ENCODE measurements at places on chromosomes 3 and 15.

- DNase-seq: no peak
Observed at GRCh38 chr3:192858849-192859585, 58.6 kb downstream of the MB21D2 start.

GRCh38 chr15:65085990-65086679, 9.6 kb downstream of the KBTBD13 start:
- DNase-seq: peak; percentile 66

- peak; percentile 72 for DNase-seq
Observed at GRCh38 chr3:69294014-69294766, 91.7 kb downstream of the FRMD4B start.

DNA sequence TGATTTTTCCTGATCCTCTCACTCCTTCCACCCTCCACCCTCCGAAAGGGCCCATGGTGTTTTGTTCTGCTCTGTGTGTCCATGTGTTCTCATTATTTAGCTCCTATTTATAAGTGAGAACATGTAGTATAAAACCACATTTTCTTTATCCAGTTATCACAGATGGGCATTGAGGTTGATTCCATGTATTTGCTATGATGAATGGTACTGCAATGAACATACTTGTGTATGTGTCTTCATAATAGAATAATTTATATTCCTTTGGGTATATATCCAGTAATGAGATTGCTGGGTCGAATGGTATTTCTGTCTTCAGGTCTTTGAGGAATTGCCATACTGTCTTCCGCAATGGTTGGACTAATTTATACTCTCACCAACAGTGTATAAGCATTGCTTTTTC, 126.0 kb downstream of the IMPG2 start:
- no peak for DNase-seq

DNA sequence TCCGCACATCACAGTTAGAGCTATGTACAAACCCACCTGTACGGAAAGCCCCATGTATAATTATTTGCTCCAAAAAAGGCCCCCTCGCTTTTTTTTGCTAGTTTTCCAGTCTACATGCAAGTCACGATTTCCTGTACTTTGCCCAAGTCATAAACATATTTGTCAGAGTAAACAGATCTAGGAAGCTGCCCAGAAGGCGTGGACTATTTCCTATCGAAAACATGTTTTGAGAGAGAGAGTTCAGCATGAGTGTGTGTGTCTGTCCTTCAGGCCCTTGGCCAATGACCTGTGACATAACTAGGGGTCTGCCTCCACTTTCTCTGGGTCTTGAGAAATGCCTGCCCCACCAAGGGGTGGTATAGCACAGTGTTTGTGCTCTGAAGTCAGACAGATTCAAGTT, 72.7 kb upstream of the HACD2 start:
- no peak for DNase-seq

DNA sequence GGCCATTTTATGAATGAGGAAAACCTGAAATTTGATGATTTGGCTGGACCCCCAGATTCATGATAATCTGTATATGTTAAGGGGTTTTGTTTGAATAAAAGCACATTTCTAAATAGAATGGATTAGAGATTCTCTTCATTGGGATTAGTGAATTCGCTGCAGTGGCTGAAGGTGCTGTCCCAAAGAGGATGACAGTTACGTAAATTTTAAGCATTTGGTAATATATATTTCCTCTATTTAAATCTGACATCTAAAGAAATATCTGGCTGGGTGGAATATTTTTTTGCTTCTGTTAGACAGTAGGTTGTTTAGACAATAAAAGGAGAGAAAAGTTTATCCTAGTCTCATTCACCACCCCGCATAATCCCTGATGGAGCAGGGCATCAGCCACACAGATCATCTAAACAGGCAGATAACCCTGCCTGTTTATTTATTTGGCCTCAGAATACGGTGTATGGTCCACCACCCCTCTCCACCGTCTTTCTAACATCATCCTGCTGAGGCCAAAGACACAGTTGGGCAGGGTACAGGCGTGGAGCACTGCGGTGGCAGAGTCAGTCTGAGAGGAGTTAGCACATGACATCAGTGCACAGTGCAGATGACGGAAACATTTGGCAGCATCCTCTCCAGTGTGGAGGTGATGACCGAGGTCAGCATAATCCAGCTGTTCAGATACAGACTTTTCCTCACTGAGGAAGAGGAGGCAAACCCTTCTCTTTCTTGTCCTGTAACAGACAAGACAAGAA, 20.4 kb upstream of the NFKBIZ start:
- peak; percentile 33 for DNase-seq

GRCh38 chr3:101567528-101568317, 6.1 kb downstream of the TRMT10C start:
- no peak for DNase-seq

DNA sequence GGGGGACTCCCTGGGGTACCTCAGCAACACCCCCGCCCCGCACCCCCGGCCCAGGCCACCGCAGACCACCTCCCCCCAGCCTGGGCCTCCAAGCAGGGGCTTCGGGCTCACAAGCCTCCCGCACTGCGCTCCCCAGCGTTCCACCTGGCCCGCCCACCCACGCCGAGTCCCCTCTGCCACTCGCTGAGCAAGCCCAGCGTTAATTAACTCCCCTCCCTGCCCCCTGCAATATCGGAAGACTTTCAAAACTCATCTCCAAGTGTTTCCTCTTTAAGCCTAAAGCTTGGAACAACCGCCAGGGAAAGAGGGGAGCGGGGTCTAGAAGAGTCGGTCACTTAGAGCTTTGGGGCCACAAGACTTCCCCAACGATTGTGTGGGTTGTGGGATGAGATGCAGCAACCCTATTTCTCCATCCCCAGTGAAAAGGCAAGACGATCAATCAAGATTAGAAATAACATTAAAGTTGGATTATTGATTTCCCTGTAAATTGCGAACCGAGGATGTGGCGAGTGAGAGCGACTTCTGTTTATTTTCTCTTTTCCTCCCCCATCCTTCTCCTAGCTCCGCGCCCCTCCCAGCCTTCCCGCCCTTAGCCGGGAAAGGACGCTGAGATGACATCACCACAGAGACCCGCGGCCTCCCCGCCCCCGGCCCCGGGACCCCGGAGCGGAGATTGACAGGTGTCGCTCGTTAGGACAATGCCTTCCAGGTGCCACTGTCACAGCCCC, 30.2 kb downstream of the NR2F2 start:
- no peak for DNase-seq

GRCh38 chr3:194013928-194014327, 122.0 kb upstream of the HES1 start:
- no peak for DNase-seq

GRCh38 chr15:57301307-57301706, 75.0 kb upstream of the CGNL1 start:
- no peak for DNase-seq
